ENCODE measurements at places on chromosomes 6 and 20. TPM values are rescaled to one million over a fixed set of nuclear protein-coding genes. Genes with fewer than 3 reads are reported as not detected.

DNA sequence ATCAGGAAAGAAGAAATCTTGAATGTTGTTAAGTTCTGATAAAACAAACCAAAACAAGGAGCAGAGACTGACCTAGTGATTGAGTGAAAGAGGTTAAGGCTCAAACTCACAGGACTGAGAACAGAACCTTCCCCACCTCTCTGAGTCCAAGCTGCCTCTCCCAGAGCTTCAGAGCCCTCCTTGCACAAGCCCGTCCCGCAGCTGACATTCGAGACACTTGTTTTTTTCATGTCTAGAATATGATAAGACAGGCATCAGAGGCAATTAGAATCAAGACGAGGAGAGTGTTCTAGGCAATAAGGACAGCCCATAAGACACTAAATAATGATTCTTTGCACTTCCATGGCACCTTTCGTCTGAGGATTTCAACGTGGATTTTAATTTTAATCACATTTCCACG lies 140.6 kb downstream of the PXDC1 start:
- no peak for DNase-seq

DNA sequence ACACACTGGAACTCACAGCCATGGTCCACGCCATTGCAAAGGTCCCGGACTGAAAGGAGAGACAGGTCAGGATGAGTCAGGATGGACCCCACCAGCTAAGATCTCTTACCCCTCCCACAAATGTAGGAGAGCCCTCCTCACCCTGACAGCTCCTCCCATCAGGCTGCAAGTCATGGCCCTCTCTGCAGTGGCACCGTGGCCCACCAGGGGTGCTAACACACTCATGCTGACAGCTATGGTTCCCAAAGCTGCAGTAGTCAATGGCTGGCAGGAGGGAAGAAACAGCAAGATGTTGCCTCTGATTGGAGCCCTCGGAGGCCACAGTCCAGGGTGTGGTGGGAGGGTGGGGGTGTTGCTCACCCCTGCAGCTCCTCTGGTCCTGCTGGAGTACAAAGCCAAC lies 5.7 kb upstream of the RBPJL start:
- no peak for DNase-seq

DNA sequence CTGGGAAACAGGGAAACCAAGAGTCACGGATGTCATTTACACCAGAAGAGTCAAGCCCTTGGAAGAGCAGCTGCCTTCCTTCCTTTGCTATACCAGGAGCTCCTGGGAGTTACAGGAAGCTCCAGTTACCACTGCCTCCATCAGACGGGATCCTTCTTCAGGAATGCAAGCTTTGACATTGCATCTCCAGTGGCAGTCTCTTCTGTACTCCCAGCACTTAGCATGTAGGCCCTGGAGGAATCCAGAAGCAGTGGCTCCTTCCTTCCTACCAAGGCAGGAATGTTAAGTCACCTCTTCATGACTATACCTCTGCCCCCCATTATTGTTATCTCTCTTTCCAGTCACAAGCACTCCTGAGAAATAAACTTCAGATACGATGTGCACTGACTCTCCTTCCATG lies 836.0 kb downstream of the MAFB start:
- no peak for DNase-seq

PIGU gene
- 10.9 TPM for total RNA-seq

Data from Right ventricle myocardium superior (tissue), 1 donor.